HFFc6 (cell line): ENCODE measurements at places on chromosomes 11 and 22. TPM values are rescaled to one million over a fixed set of nuclear protein-coding genes. Genes with fewer than 3 reads are reported as not detected.

Gene LRRC74B
- not detected in 2 replicates for total RNA-seq

Gene MAP6
- 0.87 to 4.3 TPM (median 2.9 TPM) in 3 replicates for total RNA-seq

GRCh38 chr11:102989379-102990047, 34.0 kb upstream of the MMP13 start:
- H3K27me3 ChIP-seq, result no peaks in the 10 kb centered on the region; the same call in 1 of the 2 replicates
- H3K4me1 ChIP-seq, result peaks cover 67% of the 10 kb centered on the region
- H3K27ac ChIP-seq, result peak overlapping the region; percentile 83
- H3K36me3 ChIP-seq, result peaks cover 5% of the 10 kb centered on the region

- no peak overlapping the region for H3K4me3 ChIP-seq
- H3K27me3 ChIP-seq, result peaks cover 23% of the 10 kb centered on the region
- no peak overlapping the region for H3K27ac ChIP-seq
- H3K36me3 ChIP-seq, result no peaks in the 10 kb centered on the region
Observed at GRCh38 chr11:95711162-95711944, 78.2 kb downstream of the FAM76B start.

DNA sequence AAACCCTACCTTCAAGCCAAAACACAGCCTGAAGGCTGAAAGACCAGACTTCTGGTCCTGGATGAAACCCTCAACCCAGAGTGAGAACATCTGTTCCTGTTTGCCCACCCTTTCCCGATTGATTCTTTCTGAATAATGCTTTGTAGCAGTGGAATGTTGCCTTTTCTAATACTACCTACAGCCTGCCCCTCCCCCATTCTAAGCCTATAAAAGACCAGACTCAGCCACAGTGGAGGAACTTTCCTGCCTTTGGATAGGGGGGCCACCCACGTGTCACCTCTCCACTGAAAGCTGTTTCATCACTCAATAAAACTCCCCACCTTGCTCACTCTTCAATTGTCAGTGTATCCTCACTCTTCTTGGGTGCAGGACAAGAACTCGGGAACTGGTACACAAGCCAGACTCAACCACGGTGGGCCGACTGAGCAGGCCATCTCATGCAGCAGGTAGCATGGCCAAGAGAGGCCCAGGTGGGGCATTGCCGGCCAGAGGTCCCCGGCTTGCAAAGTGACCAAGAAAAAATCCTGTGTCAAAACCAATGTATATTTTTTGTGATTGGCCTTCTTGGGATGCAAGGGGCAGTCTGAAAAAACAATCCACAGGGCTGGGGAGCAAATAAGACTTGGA, 6.6 kb upstream of the APOL6 start:
- no peak overlapping the region for H3K4me3 ChIP-seq
- no peak for DNase-seq
- peaks cover 30% of the 10 kb centered on the region for H3K4me1 ChIP-seq
- H3K27ac ChIP-seq, result no peak overlapping the region
- H3K27me3 ChIP-seq, result no peaks in the 10 kb centered on the region; the same call in none of the 2 replicates

- H3K27ac ChIP-seq, result no peak overlapping the region
- DNase-seq, result no peak
- H3K36me3 ChIP-seq, result no peaks in the 10 kb centered on the region
- peaks cover 9% of the 10 kb centered on the region for H3K4me1 ChIP-seq
- H3K4me3 ChIP-seq, result no peak overlapping the region
Observed at GRCh38 chr11:12354750-12355545, 22.4 kb upstream of the PARVA start.

- no peaks in the 10 kb centered on the region for H3K36me3 ChIP-seq
- DNase-seq, result no peak
Observed at GRCh38 chr11:80727315-80727714, 1286.5 kb upstream of the TENM4 start.

DNA sequence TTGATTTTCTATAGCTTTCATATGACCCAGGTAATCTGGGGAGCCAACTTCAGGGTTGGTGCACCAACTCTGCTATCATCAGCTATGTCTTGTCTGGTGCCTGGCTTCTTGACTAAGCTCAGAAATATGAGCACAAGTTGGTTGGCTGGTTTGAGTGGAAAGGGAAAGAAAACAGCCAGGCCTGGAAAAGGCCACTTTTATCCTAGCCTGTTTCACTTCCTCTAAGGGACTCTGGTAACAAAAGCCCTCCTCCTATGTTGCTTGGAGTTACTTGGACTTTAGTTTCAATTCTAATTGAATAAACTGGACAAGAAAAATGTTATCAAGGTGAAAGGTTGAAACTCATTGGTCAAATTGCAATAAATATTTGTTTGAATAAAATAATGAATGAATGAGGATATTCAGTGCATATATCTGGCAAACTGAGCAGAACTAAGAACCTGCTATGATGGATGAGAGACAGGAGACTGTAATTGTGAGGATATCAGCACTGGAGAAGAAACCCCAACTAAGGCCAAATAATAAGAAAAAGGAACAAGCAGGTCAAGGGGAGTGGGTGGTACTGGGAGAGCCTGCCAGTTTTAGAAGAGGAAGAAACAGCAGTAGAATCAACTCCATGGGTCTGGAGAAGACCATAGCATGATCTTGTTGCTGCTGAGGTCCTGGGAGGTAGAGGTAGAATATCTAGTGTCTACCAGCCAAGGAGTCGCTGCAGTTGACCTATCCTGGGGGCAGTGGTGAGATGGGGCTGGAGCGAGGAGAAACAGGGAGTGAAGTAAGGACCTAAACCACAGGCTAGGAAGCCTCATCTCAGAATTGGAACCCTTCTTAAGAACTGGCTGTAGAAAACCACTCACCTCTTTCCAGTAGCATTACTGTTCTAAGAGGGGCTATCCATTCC, 8.2 kb downstream of the ROBO4 start:
- H3K4me1 ChIP-seq, result peaks cover 3% of the 10 kb centered on the region
- H3K36me3 ChIP-seq, result no peaks in the 10 kb centered on the region
- peaks cover 2% of the 10 kb centered on the region for H3K27me3 ChIP-seq
- no peak for DNase-seq

GRCh38 chr11:59822989-59823566, 12.5 kb upstream of the MRPL16 start:
- DNase-seq, result peak; percentile 64
- peaks cover 6% of the 10 kb centered on the region for H3K4me1 ChIP-seq
- no peak overlapping the region for H3K27ac ChIP-seq
- no peaks in the 10 kb centered on the region for H3K36me3 ChIP-seq
- no peaks in the 10 kb centered on the region for H3K27me3 ChIP-seq
- H3K4me3 ChIP-seq, result peak overlapping the region; percentile 0; the same call in 1 of the 2 replicates
